ENCODE measurements at places on chromosomes 3 and 15. TPM values are rescaled to one million over a fixed set of nuclear protein-coding genes. Genes with fewer than 3 reads are reported as not detected.

GRCh38 chr3:164537485-164537884 is 540.8 kb downstream of the SI start:
- no peak for DNase-seq

GRCh38 chr3:116020989-116021388 is 397.7 kb downstream of the GAP43 start:
- DNase-seq = no peak

DNA sequence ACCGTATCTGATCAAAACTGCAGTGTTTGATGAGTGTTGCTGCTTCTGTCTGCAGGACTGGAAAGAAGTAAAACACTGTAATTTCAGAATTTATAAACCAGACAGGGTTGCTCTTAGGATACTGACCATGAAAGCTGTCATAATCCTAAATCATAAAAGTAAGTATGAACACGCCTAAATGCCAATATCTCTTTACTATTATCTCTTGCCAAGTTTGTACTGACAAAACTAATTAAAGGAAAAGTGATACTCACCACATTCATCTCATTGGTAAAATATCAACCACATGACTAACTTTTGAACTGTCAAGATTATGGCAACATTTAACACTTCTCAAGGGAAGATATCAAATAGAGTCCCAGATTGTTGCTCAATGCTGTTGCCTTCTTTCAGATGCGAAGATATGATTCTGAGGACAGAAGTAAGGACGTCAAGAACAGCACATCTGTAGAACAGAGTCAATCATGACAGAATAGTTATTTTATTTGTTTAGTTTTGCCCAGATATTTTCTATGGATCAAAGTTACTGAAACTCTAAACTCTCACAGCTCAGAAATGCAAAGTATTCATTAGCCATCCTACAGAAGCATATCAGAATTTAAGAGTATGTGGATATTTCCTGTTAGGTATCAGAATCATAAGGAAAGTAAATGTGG is 61.4 kb upstream of the COL8A1 start:
- DNase-seq = no peak

DNA sequence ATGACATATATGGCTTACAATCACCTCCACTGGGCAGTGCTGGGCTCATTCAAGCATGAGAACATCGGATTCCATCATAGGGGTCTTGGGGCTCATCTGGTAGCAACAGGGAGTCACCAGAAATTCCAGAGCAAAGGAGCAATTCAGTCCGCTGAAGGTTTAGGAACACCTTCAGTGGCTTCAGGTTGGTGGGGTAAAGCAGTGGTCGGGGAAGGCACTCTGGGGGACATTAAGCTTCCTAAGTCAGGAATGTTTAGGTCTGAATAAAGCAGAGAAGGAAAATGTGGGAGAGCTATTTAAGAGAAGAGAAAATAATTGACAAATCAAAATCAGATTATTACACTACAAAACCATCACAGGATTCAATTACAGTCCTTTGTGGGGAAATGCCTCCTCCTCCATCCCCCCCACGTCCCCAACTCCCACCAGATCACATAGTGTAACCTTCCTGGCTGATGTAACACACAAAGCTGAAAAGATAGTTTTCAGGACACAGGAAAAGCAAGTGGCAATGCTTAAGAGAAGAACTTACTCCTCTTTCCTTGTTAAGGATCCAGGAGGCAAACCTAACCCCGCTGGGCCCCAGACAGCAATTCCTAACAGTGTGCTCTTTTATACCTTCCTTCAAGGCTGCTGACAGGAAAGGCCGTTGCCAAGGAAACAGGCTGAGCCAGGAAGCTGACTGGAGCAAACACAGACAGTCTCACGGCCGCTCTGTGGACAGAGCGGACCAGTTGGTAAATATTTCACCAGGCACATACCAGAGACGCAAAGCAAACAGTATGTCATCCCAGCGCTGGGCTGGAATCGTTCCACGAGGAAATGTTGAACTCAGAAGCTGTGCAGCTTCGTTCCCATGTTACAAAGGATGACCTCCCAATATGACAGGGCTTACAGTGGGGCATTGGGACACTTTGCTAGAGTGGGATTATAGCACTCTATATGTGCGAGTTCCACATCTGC is 57.5 kb upstream of the LMCD1 start:
- DNase-seq = peak; percentile 96

- no peak for DNase-seq
These were observed 4.6 kb downstream of the TIMP4 start for GRCh38 chr3:12154151-12154550.

- no peak for DNase-seq
These were observed 25.5 kb downstream of the CPN2 start for GRCh38 chr3:194325424-194326153.

DNA sequence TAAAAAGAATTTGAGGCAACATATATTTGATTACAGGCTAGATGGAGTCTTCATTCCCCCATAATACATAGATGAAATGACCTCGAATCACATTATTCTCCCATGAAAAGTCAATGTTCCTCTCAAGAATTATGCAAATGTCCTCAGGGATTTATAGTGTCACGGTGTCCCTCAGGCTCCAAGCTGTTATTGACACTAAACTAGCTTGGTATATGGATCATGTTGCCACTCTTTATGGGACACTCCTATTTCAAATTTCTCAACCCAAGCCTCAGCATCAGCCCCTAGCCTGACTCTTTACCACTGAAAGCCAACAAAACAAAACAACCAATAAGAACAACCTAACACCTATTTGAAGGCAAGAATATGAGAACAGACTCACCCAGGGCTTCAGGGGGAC is 139.8 kb downstream of the TPRG1 start:
- DNase-seq = no peak

- no peak for DNase-seq
These were observed 218.0 kb downstream of the XXYLT1 start for GRCh38 chr3:195052939-195053338.

DNA sequence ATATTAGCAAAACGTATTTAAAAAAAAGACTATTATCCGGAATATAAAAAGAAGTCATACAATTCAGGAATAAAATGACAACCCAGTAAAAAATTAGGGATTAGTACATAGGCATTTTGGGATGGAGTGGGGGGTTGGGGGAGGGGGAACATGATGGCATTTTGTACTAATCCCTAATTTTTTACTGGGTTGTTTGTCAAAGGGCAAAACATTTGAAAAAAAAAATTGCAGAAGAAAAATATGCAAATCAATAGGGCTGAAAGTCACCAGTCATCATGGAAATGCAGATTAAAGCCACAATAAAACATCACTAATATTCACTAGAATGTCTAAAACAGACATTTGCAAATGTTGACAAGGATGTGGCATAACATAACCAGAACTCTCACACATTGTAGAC is 82.5 kb downstream of the RPL22L1 start:
- no peak for DNase-seq

GRCh38 chr3:187361835-187362234 is 6.3 kb upstream of the RTP4 start:
- peak; percentile 12 for DNase-seq

The SLC2A2 gene
- 0.87 TPM for polyA plus RNA-seq

The SLC12A8 gene
- polyA plus RNA-seq = 2.2 TPM

The NR2F2 gene
- polyA plus RNA-seq = 50.0 TPM

The GNAT1 gene
- 0.34 TPM for polyA plus RNA-seq

All from muscle of leg (tissue), 16 donors.